ENCODE measurements at places on chromosomes 12 and 14.

DNA sequence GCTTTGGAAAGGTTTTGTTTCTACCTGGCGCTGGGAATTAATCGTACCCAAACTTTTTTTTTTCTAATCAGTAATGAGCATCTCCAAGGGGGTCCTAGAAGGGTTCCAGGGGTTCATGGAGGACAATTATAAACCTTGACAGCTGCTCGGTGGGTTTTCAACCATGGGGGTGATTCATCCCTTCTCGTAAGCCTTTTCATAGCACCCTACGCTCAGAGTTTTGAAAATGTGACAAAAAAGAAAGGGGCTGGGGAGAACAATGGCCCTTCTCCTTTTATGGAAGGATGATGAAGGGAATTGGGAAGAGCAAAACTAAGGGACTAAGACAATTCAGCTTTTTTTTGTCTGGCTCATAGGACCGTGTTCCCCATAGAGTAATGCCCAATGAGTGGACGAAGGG lies 196.7 kb downstream of the ZFP36L1 start:
- no peak for DNase-seq

DNA sequence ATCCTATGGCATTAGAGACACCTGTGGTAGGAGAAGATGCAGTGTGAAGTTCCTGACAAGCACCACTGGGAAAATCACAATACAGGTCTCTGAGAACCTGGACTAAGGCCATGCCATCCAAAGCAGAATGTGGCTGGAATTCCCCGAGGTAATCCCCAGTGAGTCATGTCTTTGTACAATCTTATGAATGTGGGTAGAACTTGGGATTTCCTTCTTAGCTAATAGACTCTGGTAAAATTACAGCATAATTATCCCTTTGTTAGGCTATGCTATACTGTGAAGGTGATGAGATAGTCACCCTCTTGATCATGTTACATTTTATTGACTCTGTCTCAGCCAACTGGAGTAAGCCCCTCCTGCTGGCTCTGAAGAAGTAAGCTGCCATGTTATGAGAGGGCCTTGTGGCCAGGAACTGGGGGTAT lies 224.3 kb upstream of the DCN start:
- DNase-seq, result no peak

DNA sequence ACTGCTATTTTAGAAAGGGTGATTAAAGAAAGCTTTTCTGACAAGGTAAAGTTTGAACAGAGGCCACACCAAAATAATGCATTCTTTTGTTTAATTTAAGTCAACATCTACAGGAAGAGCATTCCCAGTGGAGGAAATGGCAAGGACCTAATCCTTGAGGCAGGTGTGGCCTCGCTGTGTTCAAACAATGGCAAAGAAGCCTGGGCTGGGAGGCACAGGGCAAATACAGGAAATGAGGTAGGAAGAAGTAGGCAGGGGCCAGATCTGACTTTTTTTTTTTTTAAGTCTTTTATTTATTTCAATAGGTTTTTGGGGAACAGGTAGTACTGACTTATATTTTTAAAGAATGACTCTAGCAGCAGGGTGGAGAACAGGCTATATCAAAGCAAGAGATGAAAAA lies 53.5 kb downstream of the ARMH4 start:
- no peak for DNase-seq

DNA sequence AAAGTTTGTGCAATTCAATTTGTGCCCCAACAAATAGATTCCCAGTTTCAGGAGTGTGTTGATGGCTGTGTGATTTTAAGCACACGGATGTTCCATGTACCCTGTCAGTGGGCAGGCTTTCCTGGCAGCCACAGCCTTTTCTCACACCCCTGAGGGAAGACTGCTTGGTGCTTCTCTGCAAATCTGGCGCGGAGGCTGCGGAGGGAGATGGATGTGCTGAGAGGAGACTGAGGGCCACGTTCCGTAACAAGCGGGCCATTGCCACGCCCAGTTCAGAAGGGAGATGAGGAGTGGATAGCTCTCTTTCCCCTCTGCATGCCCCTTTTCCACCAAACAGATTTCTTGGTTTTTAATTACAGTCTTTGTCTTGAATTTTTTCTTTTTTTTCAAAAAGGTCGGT lies 89.1 kb downstream of the BEGAIN start:
- no peak for DNase-seq

DNA sequence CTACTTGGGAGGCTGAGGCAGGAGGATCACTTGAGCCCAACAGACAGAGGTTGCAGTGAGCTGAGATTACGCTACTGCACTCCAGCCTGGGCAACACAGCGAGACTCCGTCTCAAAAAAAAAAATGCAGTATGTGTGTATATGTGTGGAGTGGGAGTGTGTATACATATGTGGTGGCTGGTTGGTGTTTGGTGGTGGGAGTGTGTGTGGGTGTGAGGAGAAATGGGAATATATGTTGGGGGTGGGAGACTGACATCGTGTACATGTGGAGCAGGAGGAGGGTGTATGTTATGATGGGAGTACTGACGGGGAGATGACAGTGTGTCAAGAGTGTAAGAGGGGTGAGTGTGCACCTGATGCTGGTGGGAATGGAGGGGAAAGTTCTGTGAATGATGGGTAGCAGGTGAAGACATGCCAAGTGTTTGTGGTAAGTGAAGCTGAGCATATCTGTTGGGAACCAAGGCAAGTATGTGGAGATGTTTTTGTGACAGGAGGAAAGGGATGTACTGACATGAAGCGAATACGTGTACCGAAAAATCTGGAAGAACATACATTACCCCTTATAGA lies 4.2 kb downstream of the PNMA1 start:
- DNase-seq, result no peak

- no peak for DNase-seq
Observed at GRCh38 chr14:46734286-46734685, 82.7 kb upstream of the RPL10L start.

DNA sequence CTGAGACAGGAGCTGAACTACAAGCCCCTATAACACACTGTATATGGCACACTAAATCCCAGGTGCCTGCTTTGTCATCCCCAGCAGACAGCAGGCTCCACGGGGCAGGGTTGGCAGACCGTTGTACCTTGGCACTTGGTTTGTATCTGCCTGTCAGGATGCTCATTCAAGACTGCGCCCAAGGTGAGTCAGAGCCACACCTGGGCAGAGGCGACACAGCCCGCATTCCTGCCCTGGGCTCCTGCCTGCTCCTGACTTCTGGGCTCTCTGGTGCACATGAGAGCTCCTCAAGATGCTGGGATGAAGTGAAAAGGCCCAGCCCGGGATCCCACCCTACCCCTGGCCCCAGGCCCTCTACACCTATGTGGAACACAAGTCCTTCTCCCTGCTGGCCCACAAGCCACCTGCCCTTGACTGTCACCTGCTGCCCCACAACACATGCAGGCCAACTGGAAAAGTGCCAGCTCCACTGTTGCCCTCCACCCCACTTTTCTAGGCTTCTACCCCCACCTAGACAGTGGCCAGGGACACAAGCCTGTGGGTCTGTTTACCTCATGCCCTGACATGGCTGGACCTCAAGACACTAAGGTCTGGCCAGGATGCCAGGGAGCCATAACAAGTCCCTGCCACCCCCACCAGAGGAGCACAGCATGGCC lies 30.8 kb upstream of the PNMA1 start:
- no peak for DNase-seq

Data from CD4-positive, alpha-beta T cell treated with Interleukin-15 for 1 hour (primary cell).